ENCODE measurements at places on chromosomes 6 and 20.

- DNase-seq = no peak
Observed at GRCh38 chr6:33684983-33685382, 26.5 kb downstream of the UQCC2 start.

DNA sequence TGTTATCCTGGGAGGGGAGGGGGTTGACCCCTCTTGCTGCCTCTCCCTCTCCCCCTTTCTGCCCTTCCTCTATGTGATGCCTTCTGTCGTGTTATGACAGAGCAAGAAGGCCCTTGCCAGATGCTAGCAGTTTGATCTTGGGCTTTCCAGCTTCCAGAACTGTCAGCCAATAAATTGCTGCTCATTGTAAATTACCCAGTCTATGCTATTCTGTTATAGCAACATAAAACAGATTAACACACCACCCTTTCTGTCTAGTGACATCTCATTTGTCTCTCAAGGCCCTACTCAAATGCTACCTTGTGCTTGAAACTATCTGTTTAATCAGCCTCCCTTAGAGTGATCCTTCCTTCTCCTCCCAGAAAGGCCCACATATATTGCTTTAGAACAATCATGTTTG, 16.4 kb upstream of the MAP3K4 start:
- no peak for DNase-seq

DNA sequence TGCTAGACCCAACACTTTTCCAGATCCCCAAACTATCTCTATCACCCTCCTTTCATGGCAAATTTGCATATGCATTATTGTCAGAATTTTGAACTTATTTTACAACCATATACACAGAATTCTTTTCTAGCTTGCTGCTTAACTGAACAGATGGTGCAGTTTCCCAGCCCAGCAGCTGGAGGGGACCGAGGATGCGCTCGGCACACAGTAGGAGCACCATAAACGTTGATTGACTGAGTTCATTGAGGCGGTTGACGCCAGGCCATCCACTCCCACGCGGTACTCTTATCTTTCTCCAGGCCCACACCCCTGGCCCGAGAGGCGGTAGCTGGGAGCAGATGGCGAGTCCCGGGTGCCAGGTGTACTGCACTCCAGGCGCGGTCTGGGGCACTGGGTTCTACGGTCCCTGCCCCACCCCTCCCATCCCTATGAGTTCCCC, 6.8 kb upstream of the SOX4 start:
- peak; percentile 57 for DNase-seq

DNA sequence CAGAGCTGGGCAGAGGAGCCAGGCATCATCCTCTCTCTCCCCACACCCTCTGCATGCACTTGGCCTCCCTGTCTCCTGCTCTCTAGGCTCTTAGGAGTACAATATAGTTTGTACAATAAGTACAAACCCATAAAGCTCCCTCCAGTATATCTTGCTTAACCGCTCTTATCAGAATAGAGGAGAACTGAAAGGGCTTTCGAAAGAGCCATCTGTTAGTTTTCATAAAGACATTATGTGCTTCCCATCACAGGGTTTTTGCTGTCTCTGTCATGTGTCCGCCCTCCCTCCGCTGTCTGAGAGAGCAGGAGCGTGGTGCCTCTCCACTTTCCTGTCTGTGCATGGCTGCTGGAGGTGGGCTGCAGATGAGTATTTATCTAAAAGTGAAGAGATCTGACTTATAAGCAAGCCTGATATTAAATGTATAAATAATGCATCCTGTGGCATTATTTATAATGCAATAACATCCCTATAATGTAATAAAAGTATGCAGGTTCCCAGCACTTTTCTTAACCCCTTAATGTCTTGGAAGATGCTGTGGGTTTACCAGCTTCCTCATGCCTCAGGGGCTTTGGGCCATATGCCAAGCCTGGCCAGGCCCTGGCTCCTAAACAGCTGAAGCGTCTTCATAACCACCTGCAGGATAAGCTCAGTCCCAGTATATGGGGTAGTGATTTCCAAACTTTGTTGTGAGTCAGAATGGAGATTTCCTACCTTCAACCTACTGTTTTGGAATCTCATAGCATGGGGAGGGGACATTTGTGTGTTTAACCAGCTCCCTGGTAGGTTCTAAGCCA, 297.1 kb downstream of the DHX35 start:
- DNase-seq = no peak

DNA sequence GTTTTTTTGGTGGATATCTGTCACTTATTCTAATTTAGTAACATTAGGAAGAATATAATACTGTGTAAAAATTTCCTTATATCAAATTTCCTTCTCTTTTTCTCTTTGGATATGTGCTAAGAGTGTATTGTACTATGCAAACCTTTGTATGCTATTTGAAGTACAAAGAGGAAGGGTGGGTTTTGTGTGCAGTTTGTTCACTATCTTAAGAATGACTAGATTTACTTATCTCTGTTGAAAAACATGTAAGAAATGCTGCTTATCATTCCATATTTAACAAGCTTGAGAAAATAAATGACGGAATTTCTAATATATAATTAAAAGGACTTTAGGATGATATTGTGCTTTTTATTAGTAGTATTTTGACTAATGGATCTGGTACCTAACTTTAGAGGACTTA, 13.1 kb downstream of the CD2AP start:
- DNase-seq = no peak

GRCh38 chr6:110980227-110980626, 1.6 kb upstream of the RPF2 start:
- no peak for DNase-seq

GRCh38 chr6:7828124-7828523, 82.5 kb downstream of the TXNDC5 start:
- no peak for DNase-seq

DNA sequence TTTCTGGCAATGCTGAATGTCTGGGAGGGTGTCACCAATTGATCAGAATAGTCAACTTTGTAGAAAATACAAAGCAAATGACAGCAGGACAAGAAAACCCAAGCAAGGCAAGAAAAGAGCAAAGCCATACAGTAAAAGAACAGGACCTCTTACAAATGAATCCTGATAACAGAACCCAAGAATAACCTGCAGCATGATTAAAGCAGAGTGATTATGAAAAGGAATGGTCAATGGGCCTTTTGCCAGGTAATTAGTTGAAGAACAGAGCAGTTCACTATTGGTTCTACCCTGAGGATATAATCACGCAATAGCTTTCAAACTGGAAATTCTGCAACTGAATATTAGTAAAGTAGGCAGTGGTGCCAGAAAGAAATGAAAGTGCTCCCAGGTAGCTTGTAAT, 319.8 kb downstream of the FRK start:
- DNase-seq = no peak

DNA sequence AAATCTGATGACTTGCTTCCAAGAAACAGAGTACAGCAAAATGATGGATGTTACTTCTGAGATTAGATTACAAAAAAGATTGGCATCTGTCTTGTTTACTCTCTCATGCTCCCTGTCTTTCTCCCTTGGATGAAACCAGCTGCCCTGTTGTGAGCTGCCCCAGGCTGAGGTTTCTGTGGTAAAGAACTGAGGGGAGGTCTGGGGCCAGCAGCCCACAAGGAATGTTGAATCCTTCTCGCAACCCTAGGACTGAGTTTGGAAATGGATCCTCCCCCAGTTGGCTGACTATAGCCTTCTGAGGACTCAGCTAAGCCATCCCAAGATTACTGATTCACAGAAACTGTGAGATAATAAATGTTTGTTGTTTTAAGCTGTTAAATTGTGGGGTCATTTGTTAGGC, 5.6 kb upstream of the HECA start:
- no peak for DNase-seq

DNA sequence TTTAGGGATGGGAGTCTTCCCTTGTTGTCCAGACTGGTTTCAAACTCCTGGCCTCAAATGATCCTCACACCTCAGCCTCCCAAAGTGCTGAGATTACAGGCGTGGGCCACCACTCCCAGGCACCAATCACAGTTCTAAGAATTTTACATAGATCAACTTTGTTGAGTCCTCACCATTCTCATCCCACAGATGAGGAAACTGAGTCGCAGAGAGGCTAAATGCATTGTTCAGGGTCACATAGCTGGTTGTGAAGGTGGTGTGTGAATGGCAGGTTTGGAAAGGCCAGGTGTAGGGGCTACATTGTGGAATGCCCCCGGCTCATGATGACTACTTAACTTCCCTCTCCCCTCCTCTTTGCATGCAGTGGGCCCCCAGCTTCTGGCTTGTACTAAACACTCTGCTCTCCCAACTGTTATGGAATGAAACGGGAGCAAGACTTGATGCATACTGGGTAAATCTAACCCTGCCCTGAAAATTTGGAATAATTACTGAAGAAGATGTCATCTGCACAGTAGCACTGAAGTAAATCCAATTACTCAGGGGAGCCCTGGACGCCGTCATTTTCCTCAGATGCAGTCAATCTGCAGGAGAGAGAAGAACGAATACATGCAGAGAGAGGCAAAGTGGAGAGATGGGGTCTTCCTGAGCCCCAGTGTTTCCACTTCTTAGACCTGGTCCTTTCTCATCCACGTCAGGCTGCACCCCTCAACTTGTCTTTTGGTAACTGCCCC, 102.3 kb upstream of the ZNF217 start:
- no peak for DNase-seq

DNA sequence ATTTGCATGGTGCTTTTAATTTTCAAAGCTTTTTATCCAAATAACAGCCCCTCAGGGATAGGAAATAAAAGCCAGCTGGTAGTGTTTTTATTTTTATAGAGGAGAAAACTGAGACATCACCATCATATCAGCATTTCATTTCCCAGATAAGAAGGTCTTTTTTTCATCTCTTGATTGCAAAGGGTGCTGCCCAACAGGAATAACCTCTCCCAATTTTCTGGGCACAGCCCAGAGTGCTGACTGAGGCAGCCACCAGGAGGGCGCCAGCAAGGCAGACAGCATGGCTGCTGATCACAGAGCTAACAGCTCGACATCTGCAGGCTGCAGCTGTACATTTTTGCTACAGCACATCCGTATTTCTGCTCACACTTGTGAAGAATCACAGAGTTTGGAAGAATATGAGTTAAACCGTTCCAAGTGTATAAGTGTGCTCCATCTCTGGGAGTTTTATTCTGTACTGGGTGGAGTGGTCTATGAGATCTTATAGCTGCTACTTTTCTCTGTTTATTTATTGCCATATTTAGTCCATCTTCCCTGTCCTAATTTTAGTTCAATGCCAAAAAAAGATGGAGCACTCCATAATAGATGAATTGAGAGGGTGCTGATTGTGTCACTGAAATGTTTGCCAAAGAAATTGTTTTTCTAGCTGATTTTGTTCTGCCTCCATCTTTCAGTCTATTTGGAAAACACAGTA, 85.5 kb upstream of the C20orf144 start:
- no peak for DNase-seq

DNA sequence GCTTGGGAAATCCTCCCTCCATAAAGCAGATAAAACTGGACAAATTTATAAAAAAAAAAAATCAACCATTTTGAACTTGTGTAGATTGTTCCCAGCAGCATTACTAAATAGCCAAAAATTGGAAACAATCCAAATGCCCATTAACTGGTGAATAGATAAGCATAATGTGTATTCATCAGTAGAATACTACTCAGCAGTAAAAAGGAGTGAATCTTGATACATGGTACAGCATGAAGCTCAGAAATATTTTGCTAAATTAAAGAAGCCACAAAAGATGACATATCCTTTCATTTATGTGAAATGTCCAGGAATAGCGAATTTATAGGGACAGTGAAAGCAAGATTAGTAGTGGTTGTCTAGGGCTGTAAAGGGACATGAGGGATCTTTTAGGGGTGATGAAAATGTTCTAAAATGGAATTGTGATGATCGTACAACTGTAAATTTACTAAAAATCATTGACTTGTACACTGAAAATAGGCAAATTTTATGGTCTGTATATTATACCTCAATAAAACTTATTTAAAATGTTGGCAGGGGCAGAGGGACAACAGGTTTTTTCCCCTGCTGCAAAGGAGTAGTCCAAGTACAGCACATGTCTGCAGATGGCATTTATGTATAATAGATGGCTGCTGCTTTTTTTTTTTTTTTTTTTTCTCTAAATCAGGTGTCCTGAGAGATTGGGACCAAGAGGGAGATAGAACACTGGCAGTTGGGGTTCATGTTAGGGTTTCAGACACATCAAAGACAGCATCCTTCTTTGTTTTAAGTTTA, 59.5 kb downstream of the CBFA2T2 start:
- no peak for DNase-seq

- DNase-seq = no peak
Observed at GRCh38 chr6:64504503-64504902, 868.9 kb downstream of the PHF3 start.

GRCh38 chr20:8215361-8215781, 83.3 kb downstream of the PLCB1 start:
- DNase-seq = no peak

DNA sequence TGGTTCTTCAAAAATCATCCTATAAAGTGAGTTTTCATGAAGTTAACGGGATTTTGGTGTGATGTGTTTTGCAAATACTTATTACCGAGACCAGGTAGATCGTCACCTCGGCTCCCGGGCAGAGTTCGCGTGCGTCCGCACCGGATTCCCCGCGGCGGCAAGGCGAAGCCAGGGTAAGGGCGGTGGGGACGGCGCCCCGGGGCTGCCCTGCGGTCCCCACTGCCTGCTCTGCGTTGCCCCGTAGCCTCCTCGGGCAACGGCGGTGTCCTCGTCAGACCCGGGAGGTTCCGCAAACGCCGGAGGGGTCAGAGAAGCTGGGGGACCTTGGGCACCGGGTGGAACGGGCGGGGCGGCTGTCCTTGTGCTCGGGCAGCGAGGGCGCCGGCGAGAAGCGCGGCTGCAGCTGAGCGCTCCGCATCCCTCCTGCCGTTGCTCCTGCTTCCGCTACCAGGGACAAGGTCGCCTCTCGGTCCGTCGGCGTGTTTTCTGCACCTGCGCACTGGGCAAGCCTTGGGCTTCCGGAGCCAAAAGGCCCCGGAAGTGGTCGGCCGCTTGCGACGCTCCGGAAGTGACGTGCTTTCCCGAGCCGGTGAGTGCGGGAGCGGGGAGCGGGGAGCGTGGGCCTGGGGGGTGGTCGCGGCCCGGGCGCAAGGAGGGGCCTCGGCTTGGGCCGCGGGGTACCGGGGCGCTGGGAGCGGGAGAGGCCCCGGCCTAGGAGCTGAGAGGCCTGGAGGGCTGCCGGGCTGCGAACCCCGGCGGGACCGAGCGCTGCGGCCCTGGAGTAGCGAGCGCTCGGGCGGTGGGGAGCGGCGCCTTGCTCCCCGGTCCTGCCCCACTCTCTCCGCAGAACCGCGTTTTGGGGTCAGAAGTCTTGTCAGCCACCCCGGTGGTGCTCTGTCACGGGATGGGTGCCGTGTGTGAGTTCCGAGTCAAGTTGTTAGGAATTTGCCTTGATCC, at the start of gene MTG2:
MTG2 (plus strand) TSS at position 560 of the 957 bp plus-strand sequence. CDS start 10,393 bp downstream, outside the sequence.
- peak; percentile 96 for DNase-seq

- no peak for DNase-seq
Observed at GRCh38 chr6:157711060-157711459, 112.0 kb upstream of the SNX9 start.

Data from left ventricle myocardium superior (tissue), 1 donor.